BJ (cell line): ENCODE measurements at places on chromosomes 16 and 17.

- no peak for DNase-seq
These were observed 9.8 kb downstream of the ITGAM start for GRCh38 chr16:31269541-31269940.

- DNase-seq = no peak
These were observed 1.2 kb downstream of the MIF4GD start for GRCh38 chr17:75269844-75270217.

DNA sequence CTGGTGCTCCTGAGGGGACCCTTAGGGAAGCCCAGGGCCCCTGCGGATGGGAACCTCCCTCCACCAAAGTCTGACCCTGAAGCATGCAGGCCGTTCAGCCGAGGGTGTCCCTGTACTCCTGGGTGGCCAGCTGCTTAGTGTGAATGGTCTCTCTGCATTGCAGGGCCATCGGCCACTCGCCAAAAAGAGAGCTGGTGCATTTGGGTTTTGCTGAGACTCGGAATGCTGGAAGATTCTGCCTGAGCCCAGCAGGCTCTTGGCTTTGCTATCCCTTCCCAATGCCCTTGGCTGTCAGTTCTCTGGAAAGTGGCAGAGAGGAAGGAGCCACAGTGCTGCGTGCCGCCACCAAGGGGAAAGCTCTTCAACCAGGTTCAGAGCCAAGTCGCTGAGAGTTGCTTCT lies 2.8 kb downstream of the MEOX1 start:
- no peak for DNase-seq

- no peak for DNase-seq
These were observed 102.2 kb downstream of the TRIM37 start for GRCh38 chr17:59004338-59005111.

DNA sequence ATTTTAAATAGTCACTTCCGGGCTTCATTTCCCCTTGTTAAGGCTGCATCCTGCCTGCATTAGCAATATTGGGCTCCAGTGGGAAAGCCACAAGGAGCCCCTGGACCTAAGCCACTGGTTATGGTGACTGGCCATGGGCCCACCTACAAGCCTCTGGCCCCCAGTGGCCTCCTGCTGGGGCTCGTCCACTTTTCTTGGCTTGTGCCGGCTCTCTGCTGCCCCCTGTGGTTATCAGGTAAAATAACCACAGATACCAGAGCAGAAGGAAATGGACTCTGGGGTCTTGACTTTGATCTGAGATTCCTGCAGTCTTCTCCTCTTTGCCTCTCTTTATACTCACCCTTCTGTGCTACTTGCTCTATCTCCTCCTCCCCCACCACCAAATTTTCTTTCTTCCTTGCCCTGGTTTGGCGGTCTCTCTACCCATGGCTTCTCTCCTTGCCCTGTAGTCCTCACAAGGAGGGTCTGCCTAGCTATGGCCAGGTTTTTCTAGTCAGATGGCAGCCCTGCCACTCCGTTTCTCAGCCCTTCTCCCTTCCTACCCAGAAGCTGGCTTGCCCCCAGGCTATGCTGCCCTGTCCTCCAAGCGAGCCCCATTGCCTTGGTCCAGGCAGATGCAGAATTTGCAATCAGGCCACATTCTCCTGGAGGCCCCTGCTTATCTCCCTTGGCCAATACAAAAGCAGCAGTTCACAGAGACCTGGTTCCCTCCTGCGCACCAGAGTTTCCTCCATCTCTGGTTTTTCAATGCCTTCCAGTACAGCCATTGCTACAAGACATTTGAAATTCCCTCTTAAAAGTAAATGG lies 82.9 kb upstream of the RCVRN start:
- DNase-seq = no peak

DNA sequence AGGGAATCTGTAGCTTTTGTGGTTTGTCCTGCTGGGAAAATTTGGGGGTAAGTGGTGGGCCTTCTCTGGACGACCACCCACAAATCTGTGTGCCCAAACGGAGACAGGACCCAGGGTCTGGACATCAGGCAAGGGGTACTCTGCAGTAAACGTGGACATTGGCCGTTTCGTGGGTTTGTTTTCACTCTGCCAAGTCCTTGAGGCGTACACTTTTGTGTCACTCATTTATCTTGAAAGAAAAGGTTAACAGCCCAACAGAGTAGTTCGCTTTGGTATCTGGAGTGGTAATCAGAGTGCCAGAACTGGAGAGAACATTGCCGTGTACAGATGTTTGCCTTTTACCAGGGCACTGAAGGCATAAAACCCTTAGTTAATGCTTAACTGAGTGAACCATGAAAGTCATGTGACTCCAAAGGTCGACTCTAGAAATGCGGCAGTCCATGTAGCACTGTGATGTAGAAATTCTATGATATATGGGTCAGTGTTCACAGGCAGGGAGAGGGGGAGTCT lies 15.4 kb downstream of the NAA60 start:
- no peak for DNase-seq

DNA sequence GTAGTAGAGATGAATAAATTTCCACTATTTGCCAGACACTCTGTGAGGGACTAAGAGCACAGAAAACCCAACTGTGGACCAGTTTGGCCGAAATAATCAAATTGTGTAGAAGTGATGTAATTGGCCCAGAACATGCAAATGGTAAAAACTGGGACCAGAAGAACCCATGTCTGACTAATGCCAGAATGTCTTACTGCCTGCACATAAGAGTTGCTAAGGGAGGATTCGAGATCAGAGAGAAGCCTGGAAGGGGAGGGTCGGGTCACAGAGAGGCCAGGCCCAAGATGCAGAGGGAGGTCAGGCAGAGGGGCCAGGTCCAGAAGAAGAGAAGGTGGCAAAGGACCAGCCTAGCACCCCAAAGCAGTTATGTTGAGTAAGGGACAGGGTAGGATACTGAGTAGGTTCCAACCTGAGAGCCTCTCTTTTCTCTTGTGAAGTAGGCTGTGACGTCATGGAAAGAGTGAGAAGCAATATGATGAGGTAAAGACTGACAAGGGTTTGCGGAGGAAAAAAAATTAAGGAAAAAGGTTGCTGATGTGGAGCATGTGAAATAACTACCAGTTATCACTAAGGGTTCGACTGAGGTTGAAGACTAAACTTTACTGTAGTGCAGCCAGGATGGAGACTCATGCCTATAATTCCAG lies 53.2 kb downstream of the SKAP1 start:
- DNase-seq = no peak

DNA sequence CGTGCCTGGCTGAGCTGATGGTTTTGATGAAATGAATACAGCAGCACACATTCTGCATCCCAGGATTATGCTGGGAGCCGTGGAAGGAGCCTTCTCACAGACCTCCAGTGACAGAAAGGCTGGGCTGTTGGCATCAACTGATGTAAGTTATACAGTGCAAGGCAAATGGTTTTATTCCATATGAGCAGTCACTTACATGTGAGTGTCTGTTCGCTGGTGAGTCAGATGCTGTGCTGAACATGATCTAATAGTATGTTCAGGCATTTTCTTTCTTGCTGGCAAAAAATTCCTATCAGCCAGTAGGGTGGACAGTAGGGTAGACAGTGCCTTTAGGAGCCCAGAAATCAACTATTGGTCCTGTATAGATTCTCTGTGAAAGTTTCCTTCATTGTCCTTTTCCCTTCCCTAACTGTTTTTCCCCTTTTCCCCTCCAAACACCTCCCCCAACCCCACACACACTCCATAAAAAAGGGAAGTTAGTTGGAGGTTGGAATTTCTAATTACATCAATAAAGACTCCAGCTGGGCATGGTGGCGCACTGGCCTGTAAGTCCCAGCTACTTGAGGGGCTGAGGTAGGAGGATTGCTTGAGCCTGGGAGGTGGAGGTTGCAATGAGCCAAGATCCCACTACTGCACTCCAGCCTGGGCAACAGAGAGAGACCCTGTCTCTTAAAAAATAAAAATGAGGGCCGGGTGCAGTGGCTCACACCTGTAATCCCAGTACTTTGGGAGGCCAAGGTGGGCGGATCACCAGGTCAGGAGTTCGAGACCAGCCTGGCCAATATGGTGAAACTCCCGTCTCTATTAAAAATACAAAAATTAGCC lies 36.2 kb downstream of the LDHD start:
- no peak for DNase-seq

GRCh38 chr16:19774024-19774423 lies 56.0 kb downstream of the IQCK start:
- DNase-seq = no peak

DNA sequence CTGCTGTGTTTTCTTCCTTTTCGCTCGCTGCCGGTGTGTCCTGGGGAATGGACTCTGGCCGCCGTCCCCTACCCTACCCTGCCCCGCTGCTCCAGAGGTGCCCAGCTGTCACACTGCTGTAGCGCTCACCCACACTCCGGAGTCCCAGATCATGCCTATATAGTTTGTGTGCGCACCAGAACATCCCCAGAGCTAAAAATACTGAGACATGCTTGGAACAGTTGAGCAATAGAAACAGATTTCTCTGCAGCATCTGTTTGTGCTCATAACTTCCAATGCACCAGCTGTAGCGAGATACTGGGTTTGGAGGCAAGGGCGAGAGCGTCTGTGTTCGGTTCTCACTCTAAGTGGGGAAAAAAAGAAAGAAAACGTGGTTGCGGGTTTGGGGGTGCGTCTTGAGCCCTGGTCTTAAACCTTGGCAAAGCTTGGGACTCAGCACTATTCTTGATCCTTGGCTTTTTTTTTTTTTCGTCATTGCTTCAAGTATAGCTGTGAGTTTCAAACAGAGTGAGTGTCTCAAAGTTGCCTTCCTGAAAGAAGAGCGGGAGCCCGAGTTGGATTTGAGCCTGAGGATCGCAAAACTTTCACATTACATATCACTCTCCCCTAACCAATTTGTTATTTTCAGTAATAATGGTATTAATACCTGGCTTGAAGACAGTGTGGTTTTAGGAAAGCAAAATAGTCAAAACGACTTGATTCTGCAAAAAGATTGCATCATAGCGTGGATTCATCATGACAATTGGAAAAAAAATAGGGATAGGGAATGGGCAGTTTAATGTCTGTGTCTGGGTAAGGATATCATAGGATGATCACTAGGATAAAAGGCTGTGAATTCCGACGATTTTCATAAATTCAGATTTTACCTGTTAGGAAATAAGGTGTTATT lies 621 bp downstream of the KCNJ2 start:
- no peak for DNase-seq

DNA sequence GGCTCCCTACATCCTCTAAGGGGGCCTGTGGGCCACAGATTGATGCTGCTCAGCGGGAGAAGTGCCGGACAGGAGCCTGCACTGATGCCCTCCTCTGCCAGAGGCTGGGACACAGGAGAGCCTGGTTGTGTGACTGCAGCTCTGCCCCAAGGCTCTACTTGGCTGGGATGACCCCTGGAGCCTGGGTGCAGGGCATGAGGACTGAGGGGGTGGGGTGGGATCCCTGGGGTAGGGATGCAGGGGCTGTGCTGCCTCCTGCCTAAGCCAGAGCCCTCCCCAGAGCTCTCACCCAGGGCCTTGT lies 577 bp downstream of the EVPLL start:
- DNase-seq = no peak

DNA sequence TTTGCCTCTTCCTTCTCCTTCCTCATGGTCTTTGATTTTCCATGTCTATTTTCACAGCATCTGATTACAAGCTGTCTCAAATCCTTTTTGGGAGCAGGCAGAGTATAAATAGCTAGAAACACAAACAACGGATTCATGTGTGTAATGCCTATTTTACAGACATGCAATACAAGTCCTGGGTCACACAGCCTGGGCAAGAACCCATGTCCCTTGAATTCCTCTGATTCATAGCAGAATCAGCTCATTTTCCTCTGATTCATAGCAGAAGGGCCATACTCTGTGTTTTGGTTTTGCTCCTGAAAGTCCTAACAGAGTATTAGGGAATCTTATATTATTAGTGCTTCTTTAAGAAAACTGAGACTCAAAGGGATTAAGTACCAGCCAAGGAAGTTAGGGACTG lies 71.3 kb downstream of the IRX5 start:
- no peak for DNase-seq

DNA sequence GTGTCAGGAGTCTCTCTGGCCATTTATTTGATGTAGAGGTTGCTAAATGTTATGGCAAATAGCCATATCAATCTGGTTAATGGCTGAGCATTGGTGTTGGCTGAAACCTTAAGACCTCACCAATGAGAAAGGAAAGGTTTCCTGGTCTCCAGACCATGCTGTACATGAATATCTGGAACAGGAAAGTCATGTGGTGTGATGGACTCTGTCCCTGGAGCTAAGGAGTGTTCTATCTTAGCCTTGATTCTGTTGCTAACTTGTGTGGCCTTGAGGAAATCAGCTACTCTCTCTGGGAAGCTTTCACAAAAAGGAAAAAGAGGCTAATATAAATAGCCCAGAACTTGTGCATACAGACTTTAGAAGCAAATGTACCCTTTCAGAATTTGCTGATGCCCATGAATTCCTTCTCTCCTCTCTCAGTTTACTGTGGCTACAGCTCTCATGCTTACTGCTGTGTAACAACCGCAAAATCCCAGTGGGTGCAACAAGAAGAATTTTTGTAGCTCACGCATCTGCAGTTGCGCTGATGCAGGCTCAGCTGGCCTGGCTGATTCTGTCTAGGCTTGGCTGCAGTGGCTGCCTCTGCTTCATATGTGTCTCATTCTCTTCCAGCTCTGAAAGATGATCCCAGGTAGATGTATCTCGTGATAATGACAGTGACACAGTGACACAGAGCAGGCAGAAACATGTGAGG lies 287.5 kb downstream of the NPIPA8 start:
- no peak for DNase-seq

DNA sequence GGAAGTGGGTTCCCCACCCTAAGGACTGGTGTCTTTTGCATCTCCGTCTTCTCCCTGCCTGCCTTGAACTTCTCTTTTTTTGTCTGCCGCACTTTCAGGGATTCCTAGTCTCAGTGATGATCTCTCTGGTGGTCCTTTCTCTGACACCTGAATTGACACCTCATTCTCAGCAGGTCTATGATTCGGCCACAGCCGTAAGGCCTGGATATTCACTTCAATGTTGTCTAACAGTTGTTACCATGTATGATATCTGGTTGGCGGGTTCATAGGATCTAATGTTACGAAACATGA lies 25.1 kb upstream of the SLC47A1 start:
- no peak for DNase-seq
